ENCODE measurements at places on chromosomes 1 and 21. TPM values are rescaled to one million over a fixed set of nuclear protein-coding genes. Genes with fewer than 3 reads are reported as not detected.

DNA sequence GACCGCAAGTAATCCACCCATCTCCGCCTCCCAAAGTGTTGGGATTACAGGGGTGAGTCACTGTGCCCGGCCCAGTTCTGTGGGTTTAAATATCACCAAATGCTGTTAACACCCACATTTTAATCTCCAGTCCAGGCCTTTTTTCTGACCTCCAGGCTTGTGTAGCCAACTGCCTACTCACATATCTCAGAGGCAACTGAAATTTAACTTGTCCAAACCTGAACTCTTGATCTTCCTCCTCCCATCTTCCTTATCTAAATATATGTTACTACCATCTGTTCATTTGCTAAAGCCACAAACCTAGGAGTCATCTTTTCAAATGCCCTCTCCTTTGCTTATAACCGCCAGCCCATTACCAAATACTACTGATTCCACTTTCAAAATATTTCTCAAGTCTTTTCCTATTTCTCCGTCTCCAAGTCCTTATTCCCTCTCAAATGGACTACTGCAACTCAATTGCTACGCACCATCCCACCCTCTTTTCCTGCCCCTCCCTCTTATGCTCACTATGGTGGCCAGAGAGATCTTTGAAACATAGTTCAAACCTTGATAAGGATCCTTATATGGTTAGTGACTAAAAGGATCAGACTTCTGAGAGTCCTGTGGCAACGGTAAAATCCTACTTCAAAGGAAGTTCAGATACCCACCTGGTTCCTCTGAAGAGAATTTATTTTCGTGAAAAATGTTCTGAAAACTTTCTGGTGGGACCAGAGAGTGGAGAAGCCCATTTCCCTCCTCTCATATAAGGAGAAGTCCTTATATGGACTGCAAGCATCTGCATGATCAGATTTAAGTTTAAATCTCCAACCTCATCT is 78.5 kb upstream of the CDC42BPA start:
- no peak for DNase-seq
- no peaks in the 10 kb centered on the region for H3K27me3 ChIP-seq
- no peak overlapping the region for H3K27ac ChIP-seq

DNA sequence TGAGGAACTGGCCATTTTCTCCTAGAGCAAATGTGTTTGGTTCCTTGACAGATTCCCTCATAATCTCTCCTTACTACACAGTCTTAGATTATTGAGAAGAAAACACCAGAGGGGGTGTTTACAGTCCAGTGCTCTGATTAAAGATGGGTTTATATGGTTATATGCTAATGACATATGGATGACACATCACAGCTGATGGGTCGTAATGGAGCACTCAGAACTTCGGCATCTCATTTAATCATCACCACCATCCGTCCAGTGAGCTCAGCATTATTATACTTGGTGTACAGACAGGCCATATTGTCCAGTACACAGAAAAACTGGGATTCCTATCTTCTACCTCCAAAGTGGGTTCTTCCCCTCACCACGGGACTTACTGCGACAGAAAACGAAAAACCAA is 22.3 kb upstream of the NR5A2 start:
- H3K27me3 ChIP-seq, result no peaks in the 10 kb centered on the region
- peaks cover 17% of the 10 kb centered on the region for H3K4me1 ChIP-seq
- H3K4me3 ChIP-seq, result no peak overlapping the region
- no peak overlapping the region for H3K27ac ChIP-seq

- H3K4me3 ChIP-seq, result no peak overlapping the region
- peaks cover 3% of the 10 kb centered on the region for H3K36me3 ChIP-seq
- DNase-seq, result no peak
- H3K27ac ChIP-seq, result no peak overlapping the region
- H3K4me1 ChIP-seq, result no peaks in the 10 kb centered on the region
These were observed 4.8 kb downstream of the LCE1D start for GRCh38 chr1:152801333-152801732.

DNA sequence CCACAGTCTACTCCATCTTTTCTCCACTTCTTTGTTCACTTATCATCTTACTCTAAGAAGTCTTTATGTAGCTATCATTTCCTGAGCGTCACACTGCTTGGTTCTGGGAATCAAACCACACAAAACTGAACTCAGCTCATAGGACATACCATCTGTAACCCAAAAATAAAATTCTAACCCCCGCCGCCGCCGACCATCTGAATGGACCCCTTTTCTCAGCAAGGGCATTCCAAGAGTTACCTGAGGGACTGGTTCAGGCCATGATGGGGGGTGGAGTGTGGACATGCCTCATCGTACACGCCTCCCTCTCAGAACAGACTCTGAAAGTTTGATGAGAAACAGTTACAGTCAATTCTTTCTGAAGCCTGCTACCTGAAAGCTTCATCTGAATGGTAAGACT is 12.6 kb upstream of the CHI3L2 start:
- H3K27ac ChIP-seq, result peak overlapping the region; percentile 90
- no peaks in the 10 kb centered on the region for H3K36me3 ChIP-seq
- H3K27me3 ChIP-seq, result no peaks in the 10 kb centered on the region
- H3K4me3 ChIP-seq, result no peak overlapping the region

GRCh38 chr1:31155216-31155806 is 84.4 kb downstream of the NKAIN1 start:
- peaks cover 6% of the 10 kb centered on the region for H3K4me1 ChIP-seq
- no peaks in the 10 kb centered on the region for H3K27me3 ChIP-seq

DNA sequence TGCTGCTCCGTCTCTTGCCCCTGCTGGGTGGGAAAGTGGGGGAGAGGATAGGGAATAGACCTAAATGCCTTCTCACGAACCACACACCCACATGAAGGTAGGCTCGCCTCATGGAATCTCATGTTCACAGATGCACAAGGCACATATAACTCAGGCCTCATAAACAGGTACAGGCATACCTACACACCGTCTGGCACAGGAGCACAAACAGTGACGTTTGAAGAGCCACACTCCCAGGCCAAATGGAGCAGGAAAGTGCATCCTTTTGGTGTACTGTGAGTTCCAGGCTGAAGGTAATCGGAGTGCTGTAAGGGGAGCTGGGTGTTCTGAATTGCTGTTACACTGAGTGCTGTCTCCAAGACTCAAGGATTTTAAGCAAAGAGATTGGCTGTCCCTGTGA is 13.1 kb downstream of the UTP11 start:
- H3K4me1 ChIP-seq, result peaks cover 16% of the 10 kb centered on the region
- DNase-seq, result no peak
- H3K27me3 ChIP-seq, result no peaks in the 10 kb centered on the region
- H3K36me3 ChIP-seq, result peaks cover 19% of the 10 kb centered on the region

PLEKHN1 gene
- total RNA-seq, result 1.1 TPM
